NCI-H1417 treated with DMSO at 0.1 percent for 48 hours (cell line): ENCODE measurements at places on chromosomes 2 and 18.
A peak's percentile ranks its signal among the peaks of the same experiment; 100 is the strongest.

DNA sequence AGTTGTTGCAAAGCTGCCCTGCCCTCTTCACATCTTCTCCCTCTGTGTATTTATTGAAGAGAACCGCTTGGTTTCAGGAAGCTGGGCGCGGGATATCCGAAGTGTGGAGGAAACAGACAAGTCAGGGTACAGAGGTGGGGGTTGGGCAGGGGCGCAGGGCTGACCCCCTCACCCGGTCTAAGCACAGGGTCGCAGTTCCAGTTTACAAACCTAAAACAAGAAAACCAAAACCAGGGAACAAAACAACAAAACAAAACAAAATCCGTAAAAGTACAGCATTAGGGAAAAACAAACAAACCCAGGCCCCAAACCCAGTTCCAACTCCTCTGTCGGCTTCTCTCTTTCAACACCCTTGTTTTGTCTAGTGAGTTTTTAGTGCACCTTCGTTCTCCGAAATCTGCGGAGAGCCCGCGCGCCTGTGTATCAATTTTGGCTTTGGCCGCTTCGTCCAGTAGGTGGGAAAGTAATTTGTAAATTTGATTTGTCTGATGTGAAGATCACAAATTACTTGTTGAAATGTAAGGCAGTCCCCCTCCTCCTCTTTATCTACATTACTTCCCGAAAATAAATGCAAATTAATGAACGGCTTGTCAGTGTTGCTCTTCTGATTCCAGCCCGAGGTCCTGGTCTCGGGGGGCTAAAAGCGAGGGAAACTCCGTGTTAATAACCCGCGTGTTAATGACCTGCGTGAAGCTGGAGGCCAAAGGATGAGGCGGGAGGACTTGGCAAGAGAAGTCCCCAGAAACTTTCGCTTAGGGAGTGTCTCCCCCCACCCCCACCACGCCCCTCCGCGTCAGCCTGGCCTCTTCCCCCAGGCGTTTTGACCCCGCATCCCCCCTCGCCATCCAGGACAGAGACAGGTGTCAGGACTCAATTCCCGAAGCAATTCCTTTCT, 6.9 kb downstream of the OTX1 start:
- no peak for DNase-seq

DNA sequence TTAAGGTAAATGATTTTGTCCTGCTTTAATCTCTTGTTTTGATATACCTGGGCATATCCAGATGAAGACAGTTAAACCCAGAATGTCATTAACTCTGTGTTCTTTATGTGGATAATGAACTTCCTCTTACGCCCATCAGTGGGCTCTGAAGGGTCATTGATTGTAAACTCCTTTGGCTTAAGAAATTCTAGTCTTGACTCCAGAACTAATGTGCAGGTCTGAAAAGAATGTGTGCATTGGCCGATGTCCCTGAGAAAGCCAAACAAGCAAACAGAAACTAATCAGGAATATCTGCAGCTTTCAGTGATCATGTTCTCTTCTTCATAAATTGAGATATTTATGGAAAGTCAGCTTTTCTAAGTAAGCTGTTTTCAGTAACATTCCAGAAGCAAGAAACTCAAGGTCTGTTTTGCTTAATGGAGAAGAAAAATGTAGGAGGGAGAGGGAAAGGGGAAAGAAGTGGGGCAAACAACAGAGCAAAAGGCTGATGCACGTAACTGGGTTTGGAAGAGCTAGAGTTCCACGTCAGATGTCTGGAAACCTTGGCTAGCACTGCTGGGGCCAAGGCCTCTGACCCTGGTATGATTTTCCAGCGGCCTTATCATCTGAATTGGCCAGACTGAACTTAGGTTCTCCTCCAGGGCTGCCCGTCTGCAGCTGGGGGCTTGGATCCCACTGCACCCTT, 61.3 kb upstream of the FHL2 start:
- DNase-seq, result no peak

- DNase-seq, result no peak
These were observed 263.9 kb downstream of the GLI2 start for GRCh38 chr2:120999377-121000097.

DNA sequence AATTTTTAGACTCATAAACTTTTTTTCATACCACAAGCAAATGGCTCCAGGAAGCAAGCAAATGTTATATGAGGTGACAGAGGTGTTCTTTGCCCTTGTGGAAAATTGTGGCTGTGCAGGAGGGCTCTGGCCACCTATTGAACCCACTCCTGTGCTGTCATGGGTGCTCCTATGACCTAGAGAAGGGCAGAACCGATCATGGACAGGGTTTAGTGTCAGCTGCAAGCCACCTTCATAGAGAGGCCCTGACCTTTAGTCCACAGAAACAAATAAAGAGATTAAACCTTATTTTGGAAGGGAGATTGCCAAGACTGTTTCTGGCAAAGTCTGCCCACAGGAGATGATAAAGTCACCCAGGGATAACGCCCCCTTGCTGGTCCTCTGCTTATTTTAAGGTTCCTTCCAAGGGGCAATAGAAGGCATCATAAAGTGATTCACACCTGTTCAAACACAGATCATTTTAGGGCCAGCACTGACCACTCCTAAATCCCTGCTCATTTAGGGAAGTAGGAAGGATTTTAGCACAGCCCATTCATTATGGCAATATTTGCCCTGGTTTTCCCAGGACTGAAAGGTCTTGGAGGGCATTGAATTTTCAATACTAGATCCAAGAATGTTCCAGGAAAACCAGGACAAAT, 26.1 kb upstream of the STAT4 start:
- DNase-seq, result no peak

DNA sequence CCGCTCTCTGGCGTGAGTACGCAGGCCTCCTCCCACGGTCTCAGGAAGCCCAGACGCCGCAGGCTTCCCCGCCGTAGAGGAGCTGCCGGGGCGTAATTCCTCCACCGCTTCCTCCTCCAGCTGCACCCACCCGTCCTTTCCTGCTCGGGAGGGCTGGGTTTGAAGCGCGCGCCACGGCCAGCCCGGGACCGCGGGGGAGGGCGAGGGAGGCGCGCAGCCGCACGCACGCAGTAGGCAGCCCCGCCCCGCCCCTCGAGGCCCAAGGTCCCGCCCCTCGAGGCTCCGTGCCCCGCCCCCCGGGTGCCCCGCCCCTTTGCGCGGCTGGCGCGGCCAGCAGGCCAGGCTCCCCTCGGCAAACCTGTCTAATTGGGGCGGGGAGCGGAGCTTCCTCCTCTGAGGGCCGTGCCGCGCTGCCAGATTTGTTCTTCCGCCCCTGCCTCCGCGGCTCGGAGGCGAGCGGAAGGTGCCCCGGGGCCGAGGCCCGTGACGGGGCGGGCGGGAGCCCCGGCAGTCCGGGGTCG, at the start of gene MALT1:
Gene MALT1, plus strand, starts transcription at position 355 of the 521 bp plus-strand sequence. CDS start 179 bp downstream, outside the sequence.
- DNase-seq, result peak; percentile 82

DNA sequence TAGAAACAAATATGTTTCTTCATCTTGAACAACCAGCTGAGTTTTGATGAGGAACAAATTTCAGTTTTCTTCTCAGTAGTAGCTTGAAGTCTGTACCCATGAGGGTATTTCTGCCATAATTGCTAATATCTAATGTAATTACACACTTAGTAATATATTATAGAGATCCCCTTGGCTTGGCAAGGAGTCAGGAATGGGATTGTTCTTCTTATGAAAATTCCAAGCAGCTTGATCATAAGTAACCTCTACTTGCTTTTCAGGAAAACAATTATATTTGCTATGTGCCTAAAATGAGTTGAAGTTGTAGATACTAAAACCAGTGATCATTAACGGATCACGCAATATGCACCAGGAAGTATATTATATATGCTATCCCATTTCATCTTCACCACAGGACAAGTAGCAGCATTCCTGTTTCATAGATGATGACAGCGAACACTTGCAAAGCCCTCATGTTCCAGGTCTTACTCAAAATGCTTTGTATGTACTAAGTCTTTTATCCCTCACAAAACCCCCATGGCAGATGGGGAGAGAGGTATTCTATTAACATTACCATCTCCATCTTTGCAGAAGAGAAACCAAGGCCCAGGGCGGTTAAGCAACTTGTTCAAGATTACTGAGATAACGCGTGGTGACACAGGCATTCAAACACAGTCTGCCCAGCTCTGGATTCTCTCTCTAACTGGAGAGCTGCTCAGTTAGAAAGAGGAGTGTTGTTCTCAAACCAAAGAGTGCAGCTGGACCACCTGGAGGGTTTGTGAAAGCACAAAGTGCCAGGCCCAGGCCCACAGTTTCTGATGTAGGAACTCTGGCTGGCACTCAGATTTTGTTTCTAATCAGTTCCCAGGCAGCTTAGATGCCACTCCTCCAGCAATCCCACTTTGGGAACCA, 21.8 kb upstream of the RGPD4 start:
- no peak for DNase-seq

DNA sequence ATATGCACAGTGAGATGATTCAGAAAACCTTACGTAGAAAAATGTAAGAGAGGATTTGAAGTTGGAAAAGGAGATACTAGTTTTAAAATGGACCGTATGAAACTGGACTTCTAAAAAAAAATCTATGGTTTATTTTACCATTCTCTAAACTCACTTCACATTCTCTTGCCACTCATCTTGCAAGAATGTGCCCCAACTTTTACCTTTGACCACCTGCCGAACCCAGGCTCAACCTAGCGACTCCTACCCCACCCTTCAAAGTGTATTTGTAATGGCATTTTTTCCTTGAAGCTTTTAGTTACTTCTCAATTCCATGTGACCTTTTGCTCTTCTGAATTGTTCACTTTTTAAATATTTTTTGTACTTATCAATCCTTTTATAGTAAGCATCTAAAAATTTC, 160.8 kb downstream of the PHLPP1 start:
- no peak for DNase-seq

DNA sequence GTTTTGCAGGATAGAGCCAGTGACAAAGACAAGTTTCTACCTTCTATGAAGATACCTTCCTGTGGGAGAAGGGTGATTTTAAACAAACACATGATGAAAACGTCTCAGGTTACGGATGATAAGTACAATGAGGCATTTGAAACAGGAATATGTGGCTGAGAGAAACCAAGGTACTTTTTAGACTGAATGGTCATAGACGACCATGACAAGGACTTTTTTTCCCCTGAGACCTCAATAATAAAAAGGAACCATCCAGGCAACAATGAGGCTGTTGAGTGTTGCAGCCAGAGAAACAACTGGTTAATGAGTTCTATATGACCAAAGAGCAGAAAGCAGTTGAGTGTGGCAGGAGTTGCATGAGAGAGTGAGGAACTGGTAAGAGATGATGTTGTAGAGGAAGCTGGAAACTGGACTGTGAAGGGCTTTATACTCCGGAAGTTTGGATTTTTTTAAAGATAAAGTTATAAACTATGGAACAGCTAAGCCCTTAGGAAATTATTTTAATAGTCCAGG, 306.1 kb upstream of the CYRIA start:
- no peak for DNase-seq

DNA sequence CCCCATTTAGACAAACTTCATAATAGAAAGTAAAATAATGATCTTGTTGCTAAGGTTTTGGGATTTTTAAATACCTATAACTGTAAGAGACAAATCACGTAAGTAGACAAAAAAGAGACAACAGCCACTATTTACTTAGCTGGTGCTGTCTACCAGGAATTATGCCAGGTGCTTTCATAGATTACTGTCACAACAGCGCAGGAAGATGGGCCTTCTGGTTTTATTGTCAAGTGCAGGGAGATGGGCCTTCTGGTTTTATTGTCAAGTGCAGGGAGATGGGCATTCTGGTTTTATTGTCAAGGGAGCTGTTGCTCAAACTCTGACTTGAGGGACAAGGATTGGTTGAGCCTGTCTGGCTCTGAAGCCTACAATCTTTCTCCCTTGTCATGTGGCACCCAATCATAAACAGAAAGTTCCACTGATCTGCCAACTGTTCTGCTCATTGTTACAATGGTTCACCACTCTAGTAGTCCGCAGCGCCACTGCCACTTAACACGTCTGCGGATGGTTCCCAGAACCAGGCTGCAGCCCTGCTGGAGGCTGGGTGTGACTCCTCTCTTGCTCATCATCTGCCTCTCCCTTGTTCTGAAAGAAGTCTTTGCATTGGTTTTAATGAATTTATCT, 95.0 kb downstream of the RNF144A start:
- no peak for DNase-seq
